ENCODE measurements at places on chromosomes 2 and 18.

DNA sequence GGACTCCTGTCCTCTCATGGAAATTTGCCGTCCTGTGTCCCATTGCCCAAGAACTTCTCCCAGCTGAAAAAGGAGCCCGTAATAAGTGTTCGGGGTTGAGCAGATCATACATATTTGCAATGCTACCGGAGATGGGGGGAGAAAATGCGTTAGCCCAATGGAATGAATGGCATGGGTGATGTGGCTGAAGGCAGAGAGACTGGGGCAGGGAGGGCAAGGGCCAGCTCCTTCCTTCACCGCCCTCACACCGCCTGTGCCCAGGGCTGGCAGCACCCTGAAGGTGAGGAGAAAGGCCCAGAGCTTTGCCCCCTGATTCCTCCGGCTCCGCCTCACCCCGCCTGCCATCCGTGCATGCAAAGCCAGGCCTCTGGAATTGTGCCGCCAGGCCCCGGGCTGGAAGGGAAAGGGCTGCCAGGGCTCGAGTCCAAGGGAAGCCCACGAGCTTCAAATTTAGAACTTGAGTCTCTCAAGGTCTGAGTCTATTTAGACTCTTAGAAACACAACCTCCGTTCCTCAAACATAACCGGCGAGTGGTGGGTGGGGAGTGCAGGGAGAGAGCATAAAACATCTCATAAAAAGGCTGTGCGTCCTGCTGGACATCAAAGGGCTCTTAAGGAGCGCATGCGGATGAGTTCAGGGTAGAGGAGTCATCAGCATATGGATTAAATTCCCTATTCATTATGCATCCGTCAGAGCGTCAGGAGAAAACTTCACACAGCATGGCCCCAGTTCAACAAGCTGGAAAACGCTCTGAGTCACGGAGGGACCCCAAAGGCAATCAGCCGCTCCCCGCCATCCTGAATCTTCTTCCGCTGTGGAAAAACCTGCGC lies 121.7 kb upstream of the GLI2 start:
- DNase-seq, result no peak

DNA sequence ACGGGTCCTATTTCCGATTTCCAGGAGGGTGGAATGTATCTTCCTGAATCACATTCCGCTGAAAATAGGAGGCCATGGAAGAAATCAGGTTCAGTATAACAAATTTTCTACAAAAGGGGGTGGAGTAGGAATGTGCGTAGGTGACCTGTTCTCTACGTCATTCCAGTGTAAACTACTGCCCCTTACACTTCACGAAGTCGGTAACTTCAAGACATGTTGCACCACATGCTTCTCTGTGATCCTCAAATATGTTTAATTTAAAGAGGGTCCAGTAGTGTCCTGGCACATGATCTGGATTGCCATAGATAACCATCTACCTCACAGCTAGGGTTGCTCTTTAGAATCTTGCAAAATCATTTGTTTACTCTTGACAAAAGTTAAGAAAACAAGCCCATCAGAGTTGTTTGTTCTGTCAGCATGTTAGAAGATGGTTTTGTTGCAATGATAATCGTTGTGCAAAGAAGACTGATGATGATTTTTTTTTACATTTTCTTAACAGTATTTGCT lies 7.5 kb upstream of the CPS1 start:
- DNase-seq, result no peak

DNA sequence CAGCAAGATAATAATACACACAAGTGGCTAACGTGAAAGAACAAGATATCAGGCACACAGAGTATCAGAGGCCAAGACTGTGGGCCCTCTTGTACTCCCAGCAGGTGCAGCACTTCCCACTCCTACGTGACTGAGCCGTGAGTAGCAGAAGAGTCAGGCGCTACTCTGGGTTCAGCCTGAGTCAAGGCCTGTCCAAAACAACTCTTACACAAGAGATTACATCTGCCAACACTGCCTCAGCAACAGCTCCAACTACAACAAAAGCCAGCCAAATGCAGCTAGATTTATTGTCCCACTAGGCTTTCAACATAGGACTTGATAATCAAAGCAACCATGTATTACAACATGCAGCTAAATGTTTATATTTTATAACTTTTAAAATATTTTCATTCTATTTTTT lies 56.2 kb downstream of the ITSN2 start:
- no peak for DNase-seq

DNA sequence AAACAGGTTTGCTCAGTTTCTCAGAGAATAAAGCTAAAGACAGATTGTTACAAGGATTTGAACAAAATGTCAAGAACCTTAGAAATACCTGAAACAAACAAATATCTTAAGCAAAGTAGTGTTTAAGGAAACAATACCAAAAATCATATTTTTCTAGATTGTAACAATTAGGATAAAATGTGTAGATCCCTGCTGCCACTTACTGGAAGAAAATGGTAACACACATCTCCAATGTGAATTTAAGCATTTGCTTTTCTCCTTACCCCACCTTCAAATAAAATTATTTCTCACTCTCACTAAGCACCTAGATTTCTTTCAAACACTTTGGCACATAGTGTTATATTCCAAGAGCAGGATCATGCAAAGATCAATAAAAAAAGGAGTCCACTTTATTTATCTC lies 34.9 kb downstream of the SUCLG1 start:
- no peak for DNase-seq

- no peak for DNase-seq
Observed at GRCh38 chr18:59617468-59617932, 79.7 kb downstream of the CCBE1 start.

GRCh38 chr18:58514773-58515172 lies 114.1 kb downstream of the ALPK2 start:
- DNase-seq, result no peak

- no peak for DNase-seq
Observed at GRCh38 chr18:77107292-77107691, 25.3 kb downstream of the MBP start.

- DNase-seq, result no peak
Observed at GRCh38 chr2:181289698-181290097, 167.5 kb upstream of the ITGA4 start.

DNA sequence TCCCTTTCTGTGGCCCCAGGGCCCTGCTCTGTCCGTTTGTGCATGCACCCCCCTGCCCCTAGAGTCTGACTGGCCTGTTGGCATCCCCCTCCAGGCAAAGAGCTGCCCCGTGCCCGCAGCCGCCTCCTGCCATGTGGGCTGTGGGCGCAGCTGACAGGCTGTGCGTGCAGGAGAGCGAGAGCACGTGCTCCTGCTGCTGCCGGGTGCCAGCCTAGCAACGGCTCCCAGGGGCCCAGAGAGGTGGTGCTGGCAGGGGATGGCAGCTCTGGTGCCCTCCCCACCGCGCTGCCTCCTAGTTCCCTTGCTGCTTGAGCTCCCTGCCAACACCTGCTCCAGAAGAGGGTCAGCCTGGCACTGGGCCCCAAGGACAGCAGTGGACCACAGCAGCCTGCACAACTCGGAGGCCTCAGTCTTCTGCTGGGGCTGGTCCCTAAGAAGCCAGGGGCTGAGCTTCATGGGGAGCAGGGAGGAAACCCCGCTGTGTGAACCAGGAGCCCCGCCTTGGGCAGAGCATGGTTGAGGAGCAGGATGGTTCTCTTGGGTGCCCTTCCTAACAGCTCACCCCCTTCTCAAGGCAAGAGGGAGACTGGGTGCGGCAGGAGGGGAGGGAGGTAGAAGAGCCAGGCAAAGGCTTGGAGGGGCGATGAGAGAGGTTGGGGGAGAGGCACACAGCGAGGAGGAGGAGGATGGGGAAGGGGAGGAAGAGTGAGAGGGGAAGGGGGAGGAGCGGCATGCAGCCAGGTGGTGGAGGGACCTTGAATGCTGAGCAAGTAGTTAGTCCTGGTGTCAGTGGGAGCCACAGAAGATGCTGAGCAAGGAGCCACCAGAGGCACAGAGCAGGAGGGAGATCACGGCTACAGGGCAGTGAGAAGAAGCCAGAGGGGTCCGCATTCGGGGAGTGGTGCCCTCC lies 23.8 kb upstream of the PTMA start:
- no peak for DNase-seq

DNA sequence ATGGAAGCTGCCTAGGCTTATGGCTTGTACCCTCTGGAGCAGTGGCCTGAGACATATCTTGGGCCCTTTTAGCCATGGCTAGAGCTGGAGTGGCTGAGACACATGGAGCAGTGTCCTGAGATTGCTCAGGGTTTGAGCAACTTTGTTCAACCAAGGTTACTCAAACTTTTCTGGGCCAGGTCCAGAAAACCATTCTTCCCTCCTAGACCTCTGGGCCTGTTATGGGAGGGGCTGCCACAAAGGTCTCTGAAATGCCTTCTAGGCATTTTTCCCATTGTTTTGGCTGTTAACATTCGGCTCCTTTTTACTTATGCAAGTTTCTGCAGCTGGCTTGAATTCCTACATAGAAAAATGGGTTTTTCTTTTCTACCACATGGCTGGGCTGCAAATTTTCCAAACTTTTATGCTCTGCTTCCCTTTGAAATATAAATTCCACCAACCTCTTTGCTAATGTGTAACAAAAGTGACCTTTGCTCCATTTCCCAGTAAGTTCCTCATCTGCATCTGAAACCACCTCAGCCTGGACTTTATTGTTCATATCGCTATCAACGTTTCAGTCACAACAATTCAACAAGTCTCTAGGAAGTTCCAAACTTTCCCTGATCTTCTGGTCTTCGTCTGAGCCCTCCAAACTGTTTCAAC lies 84.9 kb upstream of the MAP4K3 start:
- no peak for DNase-seq

GRCh38 chr2:212926940-212927339 lies 224.5 kb downstream of the IKZF2 start:
- no peak for DNase-seq

GRCh38 chr2:195408196-195408595 lies 248.8 kb upstream of the SLC39A10 start:
- no peak for DNase-seq

DNA sequence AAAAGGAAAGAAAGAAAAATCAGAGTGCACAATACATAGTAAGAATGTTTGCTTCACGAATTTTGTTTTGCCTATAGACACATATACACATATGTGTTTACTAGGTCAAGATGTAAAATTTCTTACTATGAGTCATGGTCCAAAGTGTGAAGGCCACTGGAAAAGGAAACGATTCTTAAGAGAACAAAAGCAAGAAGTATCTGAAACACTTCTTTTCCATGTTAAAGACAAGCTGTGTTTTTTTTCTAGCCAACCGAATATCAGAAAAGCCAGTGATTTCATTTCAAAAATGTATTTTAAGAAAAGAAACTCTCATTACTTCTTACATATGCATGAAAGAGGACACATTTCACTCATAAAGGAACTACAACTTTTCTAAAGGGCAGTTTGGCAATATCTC lies 24.9 kb downstream of the PECR start:
- no peak for DNase-seq

GRCh38 chr2:187198136-187198535 lies 249.9 kb downstream of the CALCRL start:
- DNase-seq, result no peak

GRCh38 chr2:9800975-9801726 lies 42.1 kb upstream of the TAF1B start:
- no peak for DNase-seq

GRCh38 chr2:11144077-11144737 lies 11.1 kb upstream of the SLC66A3 start:
- DNase-seq, result no peak

GRCh38 chr2:46861916-46862315 lies 53.7 kb downstream of the MCFD2 start:
- DNase-seq, result no peak

- no peak for DNase-seq
Observed at GRCh38 chr18:68484241-68484640, 230.7 kb downstream of the TMX3 start.

DNA sequence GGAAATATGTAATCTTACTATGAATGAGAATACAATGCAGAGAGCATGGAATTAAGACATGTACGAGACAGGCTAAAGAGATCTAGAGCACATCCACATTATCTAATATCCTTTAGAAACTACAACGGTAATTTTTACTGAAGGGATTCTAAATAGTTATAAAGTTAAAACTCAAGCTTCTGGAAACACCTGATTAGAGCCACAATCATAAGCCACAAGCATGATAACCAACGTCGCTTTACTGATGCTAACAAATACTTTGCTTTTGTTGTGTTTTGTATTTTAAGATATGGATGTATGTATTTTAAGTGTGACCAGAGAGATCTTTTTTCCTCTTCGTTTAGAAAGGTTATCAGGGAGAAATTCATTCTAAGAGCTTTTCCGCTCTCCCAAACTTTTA lies 44.0 kb upstream of the STK17B start:
- DNase-seq, result no peak

DNA sequence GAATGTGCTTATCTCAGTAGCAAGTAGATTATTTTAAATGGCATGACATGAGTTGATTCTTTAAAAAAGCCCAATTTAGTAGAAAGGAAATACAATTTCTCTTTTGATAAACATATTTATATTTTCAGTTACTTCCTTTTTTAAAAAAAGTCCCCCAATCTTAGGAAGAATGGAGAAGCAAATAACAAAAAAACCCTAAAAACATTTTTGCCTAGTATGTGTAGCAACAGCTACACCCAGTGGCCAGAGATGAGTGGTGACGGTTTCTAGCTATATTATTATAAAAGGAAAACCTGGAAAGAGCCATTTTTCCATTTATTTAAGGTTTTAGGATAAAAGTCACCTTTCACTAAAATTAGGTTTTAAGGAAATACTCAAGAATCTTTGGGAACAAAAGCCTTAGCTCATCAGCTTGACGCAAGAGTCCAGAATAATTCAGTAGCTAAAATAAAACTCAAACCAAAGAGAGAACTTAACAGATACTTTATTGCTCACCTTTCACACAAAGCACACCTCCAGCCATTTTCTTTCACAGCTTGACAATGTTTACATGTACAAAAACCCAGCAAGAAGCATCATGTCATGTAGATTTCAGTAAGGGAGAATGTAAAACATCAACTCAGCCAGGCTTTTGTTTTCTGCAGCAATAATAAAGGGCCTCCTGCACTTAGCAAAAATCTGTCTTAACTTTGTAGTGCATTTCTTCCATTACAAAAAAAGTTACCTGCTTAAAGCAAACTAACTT lies 15.7 kb downstream of the FAM98A start:
- peak; percentile 41 for DNase-seq

- no peak for DNase-seq
Observed at GRCh38 chr2:152012697-152013096, 86.1 kb downstream of the CACNB4 start.

DNA sequence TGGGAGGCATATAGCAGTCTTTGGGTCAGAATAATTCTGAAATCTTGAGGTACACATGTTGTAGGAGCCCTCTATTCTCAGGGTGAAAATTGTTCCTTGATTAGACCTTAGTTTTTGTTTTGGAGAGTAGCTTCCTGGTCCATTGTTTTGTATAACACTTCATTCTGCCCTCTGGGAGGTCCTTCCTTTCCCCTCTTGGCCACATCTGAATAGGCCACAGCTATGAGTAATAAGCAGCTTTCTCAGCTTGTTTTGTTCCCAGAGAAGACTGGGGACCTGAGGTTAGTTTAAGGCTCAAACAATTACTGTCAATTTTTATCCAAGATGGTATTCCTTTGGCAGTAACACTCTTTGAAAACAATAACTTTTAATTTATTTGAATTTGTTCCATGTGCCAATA lies 72.6 kb upstream of the NOL4 start:
- DNase-seq, result no peak

DNA sequence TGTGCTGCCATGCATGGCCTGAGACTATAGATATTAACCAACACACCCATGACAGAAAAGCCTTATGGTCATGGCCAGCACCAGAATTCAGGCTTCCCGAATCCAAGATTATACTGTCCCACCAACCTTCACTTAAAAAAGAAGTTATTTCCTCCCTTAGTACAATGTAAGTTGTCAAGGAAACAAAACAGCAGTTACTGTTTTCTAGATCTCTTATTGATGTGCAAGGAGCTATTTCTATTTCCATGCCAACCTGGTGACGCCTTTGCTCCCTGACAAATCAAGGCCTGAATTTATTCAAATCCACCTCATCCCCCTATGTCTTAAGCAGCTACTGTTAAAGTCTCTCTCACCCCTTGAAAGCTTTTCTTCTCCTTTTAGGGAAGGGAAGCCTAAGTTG lies 249.3 kb downstream of the ZNF521 start:
- no peak for DNase-seq

Measured in NCI-H2171 (cell line).